IgD-negative memory B cell (primary cell): ENCODE measurements at places on chromosomes 12 and 14. TPM values are rescaled to one million over a fixed set of nuclear protein-coding genes. Genes with fewer than 3 reads are reported as not detected.

The SYNDIG1L gene
- not detected for polyA plus RNA-seq

The CLEC6A gene
- polyA plus RNA-seq = not detected

The SPIC gene
- polyA plus RNA-seq = not detected

The RNF212B gene
- not detected for polyA plus RNA-seq

The MUCL1 gene
- not detected for polyA plus RNA-seq

The PLEKHH1 gene
- polyA plus RNA-seq = not detected
